Cardiac muscle cell (in vitro differentiated cells and primary cell): ENCODE measurements at places on chromosomes 3 and 15. TPM values are rescaled to one million over a fixed set of nuclear protein-coding genes. Genes with fewer than 3 reads are reported as not detected.

Gene TGM5
- not detected in 2 replicates for total RNA-seq

Gene CSPG5
- 3.2 and 5.0 TPM in 2 replicates for total RNA-seq

Gene PLCH1
- 6.2 and 7.8 TPM in 2 replicates for total RNA-seq

Gene NR1D2
- 11.9 and 18.8 TPM in 2 replicates for total RNA-seq

Gene ARPP19
- 90.2 and 176 TPM in 2 replicates for total RNA-seq

Gene DNAJC13
- total RNA-seq, result 25.5 and 34.6 TPM in 2 replicates

Gene C3orf22
- total RNA-seq, result not detected in 2 replicates

Gene TF
- 0.11 and 0.33 TPM in 2 replicates for total RNA-seq

Gene EBLN2
- 3.4 and 5.1 TPM in 2 replicates for total RNA-seq

Gene SRGAP3
- 4.9 and 15.7 TPM in 2 replicates for total RNA-seq

Gene SFMBT1
- 3.1 and 6.1 TPM in 2 replicates for total RNA-seq

Gene CCDC50
- total RNA-seq, result 68.6 and 82.3 TPM in 2 replicates

Gene MKRN2OS
- total RNA-seq, result not detected in 2 replicates

Gene STAC
- total RNA-seq, result 16.6 and 24.9 TPM in 2 replicates

Gene CSTA
- not detected in 2 replicates for total RNA-seq

Gene RETNLB
- not detected in 2 replicates for total RNA-seq
